ENCODE measurements at places on chromosomes 6 and 20.

- DNase-seq: no peak
These were observed 13.5 kb upstream of the SEMG1 start for GRCh38 chr20:45193331-45193730.

DNA sequence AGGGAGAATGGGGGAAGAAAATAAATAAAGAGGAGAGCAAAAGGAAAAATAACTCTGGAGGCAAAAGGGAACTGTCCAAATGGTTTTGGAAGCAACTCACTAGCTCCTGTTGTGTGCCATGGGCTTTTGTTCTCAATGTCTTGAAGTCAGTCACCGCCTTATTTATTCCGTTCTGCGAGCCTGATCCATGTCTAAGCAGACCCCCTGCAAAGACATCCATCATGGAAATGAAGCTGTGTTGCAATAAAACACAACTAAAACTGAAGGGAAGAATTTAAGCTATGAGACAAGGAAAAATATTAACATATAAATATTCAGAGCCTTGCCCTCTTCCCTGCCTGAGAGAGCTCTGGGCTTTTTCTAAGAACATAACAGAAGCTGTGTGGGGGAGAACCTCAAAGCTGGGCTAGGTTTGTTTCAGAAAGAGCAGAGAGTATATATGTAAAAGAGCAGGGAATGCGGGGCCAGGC is 373.2 kb upstream of the CNR1 start:
- no peak for DNase-seq

- DNase-seq: no peak
These were observed 297.4 kb downstream of the THBS2 start for GRCh38 chr6:168956141-168956838.

DNA sequence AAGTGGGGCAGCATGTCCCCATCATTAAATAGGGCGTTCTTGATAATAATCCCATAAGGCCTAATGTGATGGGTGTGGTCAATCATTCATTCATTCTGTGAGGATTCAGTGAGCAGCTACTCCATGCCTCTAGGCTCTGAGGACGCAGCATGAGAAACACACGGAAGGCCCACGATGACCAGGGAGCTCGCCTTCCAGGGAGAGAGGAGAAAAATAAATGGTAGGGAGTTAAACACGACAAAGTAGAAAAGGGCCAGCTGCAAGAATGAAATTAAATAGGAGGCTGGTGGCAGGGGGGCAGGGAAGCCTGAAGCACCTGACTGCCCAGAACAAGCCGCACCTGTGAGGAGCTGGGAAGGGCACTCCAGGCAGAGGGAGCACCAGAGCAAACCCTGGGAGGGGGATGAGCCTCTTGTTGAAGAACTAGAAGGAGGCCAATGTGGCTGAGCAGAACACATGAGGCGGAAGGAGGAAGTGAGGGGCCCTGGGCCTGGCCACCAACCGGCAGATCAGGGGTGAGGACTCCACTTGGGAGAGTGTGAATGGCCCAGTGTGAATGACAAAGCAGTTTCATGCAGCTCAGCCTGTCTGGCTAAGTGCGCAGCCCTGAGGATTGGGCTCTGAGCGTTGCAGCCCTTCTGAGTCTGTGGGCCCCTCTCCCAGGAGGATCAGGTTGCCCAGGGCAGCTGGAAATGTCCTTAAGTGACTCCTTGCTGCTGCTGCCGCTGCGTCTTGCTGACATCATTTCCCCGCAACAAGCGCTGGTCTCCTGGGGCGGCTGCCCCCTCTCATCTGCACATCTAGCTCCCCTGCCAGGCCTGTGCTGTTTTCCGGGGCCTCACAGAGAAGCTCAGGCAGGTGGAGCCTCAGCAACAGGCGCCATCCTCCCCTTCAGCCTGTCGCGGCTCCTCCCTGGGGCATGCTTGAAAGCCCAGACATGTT is 99.9 kb downstream of the CDH26 start:
- DNase-seq: no peak

DNA sequence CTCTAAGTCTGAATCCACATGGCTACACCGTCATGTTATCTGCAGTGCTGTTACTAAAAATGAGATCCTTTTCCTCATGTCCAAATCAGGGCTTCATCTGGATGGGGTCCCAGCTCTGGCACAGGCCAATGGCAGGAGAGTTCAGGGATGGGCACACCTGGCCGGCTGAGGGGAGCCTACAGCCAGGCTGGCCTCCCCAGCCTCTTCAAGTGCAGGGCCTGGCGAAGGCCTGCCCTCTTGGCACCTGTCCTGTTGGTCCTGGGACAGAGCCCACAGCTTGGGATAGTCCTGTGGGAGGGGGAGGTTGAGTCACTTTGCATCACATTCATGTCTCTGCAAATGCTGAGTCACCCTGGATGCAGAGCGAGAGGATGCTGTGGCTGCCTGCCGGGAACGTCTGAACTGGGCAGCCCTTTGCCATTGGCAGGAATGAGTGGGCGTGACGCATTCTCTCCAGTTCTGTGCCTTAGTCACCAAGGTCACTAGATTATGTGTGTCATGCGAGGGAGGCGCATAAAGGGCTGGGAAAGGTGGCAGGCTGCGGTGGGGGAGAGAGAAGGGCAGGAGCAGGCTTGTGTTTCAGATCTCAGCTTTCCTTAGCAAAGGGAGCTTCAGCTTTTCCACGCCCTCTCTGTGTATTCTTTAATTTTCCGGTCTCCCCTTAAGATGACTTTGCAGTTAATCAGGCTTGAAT is 223.2 kb upstream of the ECI2 start:
- no peak for DNase-seq

- DNase-seq: no peak
These were observed 4.5 kb downstream of the KPNA5 start for GRCh38 chr6:116685437-116685993.
